ENCODE measurements at places on chromosomes 16 and 17.

- peak; percentile 85 for DNase-seq
These were observed 38.6 kb upstream of the FA2H start for GRCh38 chr16:74813109-74813641.

- DNase-seq, result no peak
These were observed 26.8 kb downstream of the DRC3 start for GRCh38 chr17:17999364-18000029.

DNA sequence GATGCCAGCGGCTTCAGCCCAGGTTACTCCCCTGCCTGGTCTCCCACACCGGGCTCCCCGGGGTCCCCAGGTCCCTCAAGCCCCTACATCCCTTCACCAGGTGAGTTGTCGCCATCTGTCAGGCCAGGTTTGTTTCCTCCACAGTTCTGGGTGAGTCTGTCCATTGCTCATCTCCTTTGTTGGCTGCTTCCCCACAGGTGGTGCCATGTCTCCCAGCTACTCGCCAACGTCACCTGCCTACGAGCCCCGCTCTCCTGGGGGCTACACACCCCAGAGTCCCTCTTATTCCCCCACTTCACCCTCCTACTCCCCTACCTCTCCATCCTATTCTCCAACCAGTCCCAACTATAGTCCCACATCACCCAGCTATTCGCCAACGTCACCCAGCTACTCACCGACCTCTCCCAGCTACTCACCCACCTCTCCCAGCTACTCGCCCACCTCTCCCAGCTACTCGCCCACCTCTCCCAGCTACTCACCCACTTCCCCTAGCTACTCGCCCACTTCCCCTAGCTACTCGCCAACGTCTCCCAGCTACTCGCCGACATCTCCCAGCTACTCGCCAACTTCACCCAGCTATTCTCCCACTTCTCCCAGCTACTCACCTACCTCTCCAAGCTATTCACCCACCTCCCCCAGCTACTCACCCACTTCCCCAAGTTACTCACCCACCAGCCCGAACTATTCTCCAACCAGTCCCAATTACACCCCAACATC lies 28.8 kb downstream of the POLR2A start:
- DNase-seq, result no peak

DNA sequence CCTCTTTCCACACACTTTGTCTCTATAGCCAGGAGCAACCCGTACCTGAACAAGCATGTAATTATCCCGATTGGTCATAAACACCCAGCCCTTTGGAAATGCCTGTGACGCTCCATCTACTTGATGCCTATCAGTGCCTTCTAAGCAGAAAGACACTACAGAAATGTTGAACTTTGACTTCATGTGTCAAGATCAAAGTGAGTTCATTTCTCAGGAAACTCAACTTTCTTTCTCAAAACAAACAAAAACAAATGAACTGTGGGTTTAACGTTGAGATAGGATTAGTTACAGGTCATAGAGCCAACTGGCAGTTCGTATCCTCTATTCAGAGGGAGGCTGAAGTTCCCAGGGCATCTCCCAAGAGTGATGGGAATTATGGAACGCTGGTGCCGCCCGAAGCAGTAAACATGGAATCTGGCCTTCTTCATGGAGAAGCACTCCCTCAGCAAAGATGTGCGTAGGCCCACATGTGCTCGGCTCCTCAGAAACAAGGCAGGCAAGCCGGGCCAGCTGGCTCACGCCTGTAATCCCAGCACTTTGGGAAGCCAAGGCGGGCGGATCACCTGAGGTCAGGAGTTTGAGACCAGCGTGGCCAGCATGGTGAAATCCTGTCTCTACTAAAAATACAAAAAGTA lies 9.5 kb downstream of the SLC6A4 start:
- DNase-seq, result no peak

- DNase-seq, result no peak
These were observed 25.6 kb upstream of the MTSS2 start for GRCh38 chr16:70711211-70712031.

DNA sequence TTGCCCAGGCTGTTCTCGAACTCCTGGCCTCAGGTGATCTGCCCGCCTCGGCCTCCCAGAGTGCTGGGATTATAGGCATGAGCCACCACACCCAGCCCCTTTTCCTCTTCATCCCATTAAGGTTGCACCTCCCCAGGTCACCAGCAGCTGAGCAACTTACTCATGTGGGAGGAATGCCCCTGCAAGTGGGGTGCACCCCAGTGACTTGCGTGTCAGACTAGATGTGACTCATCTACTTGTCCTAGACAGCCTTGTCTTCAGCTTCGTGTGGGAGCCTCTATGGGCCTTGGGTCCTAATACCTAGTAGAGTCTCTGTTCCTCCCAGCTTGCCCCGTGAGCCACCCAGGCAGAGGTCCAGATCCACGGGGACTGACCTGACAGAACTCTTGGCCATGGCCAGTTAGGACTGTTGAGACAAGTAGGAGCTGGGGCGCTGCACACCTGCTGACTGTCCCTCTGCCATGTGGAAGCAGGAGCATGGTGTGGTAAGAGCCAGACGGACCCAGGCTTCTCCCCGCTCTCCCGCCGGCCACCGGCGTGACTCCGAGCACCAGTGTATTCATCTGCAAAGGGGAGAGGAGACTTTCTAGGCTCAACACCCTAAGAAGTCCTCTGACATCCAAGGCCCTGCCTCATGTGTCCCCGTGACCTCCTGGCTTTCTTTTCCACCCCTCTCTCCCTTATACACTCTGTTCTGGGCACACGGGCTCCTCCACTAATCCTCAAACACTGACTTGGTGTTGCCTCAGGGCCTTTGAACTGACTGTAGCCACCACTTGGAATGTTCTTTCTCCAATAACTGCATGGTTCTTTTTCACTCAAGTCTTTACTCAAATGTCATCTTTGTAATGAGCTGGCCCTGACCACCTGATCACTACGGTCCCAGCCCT lies 11.6 kb upstream of the CBX4 start:
- peak; percentile 52 for DNase-seq

GRCh38 chr17:51015145-51015558 lies 105.5 kb downstream of the SPAG9 start:
- DNase-seq, result peak; percentile 73

- no peak for DNase-seq
These were observed 164.8 kb downstream of the HAPSTR1 start for GRCh38 chr16:9256196-9256595.

- peak; percentile 76 for DNase-seq
These were observed 775 bp downstream of the CYTH1 start for GRCh38 chr17:78781104-78781892.

DNA sequence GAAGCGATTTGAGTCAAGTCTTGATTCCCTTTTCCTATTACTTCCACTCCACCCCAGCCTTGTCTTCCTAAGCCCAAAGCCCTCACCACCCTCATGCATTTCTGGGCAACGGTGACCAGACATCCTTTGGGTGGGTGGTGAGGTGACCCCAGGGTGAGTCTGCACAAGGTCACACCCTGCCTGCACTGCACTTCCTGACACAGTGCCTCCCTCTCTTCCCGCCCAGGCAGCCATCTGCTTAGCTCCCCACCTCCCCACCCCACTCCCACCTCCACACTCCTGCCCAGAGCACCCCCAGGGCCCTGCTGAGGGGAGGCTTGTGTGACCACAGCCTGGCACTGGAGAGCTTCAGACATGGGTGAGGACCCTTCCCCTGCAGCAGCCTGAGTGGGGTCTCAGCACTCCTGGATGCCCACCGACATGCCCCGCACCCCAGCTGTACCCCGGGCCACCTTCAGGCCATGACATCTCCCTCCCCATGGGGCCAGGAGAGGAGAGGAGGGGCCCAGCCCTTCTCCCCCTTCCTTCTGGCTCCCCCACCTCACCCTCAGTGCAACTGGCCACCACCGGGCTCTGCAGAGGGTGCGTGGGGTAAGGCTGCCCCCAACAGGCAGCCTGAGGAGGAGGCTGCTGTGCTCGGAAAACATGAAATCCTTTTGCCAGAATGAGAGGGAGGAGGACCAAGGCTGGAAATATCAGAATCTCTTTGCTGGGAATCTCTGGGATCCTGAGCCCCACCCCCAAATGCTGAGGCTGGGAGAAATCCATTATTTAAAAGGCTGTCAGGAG lies 68.6 kb downstream of the CCT6B start:
- DNase-seq, result no peak

- DNase-seq, result no peak
These were observed 272.2 kb downstream of the CDH8 start for GRCh38 chr16:61763991-61764390.

DNA sequence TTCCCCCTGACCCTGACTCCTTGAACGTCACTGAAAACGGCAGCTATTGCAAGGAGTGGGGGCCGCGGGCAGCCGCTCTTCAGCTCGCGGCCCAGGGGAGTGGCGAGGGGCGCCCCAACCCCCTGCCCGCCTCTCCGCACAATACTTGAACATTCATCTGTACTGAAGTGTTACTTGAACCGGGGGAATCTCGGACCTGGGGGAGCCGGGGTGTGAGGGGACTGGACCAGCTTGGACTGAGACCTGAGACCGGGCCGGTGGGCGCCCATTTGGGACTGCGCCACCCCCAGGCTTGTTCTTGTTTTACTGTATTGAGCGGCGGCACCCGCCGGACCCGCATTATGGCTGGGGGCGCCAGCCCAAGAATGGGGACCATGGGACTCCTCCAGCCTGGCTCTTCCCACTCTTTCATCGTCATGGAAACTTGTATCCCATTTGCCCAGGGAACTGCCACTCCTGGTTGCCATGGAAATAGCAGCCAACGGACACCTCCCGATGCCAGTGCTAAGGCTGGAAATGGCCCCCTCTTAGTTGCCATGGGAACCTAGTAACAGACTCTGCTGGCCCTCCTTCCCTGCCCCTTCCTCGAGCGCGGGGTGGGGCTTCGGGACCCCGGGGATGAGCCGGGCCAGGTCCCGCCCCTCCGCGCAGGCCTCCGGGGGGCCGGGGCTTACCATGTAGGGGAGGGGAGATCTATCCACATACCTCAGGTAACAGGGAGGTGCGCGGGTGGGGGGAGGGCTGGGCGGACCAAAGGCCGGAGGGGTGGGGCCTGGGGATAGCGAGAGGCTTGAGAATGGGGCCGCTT lies 805 bp upstream of the ORAI3 start:
- DNase-seq, result peak; percentile 98

DNA sequence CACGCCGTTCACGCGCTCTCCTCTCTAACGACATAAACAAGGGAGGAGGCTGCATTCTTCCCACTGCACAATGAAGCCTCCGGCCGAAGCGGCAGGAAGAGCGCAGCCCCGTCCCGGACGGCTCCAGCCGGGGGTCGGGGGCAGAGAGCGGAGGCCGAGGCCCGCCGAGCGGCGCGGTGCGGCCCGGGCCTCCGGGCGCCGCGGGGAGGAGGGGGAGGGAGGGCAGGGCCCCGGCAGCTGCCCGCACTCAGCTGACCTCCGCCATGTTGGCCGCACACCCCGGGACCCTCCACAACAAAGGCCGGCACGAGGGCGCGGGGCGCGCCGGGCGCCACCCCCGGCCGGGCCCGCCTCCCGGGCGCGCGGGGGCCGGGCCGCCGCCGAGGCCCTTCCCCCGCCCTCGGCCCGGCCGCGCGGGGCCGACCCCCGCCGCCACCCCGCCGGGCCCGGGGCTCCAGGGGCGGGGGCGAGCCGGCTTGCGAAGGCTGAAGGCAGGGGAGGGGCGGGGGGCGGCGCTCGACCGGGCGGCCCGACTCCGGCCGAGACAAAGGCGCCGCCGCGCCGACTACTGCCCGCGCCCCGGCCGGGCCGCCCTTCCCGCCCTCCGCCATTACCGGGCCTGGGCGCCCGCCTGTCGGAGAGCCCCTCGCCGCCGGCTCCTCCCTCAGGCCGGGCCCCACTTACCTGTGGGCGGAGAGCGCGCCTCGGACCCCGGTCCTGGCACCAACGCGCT lies 527 bp downstream of the SIAH1 start:
- DNase-seq, result peak; percentile 75

DNA sequence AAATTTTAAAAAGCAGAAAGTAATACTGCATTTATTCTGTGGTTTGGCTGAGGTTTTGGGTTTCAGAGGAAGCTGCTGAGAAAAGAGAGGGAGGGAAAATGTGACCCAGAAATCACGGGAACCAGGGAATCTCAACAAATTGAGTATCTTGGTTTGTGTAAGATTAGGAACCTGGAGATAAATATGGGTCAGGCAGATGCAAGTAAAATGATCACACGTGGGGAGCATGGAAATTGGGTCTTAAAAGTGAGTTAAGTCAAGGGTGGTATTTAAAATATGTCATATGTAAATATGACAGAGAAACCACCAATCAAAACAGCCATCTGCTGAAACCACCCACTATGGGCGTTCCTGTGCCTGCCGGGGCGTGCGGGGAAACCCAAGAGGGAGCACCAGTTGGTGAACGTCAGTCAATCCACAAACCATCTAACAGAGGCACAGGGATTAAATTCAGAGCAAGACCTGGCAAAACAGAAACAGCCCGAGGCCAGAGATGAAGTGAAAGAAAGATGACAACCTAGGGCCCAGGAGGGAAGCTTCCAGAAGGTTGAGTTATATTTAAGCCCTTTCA lies 33.4 kb downstream of the CDH13 start:
- peak; percentile 60 for DNase-seq

DNA sequence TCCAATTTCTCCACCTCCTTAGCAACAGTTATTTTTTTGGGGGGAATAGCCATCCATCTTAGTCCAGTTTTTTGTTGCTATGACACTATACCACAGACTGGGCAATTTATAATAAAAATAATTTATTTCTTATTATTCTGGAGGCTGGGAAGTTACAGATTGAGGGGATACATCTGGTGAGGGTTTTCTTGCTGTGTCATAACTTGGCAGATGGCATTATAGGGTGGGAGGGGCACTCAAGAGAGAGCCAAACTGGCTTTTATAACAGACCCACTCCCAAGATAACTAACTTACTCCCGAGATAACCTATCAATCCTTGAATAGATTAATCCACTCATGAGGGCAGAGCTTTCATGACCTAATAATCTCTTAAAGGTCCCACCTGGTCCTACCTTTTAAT lies 84.2 kb downstream of the ABCA8 start:
- DNase-seq, result no peak
